ENCODE measurements at places on chromosomes 7 and 10.
A peak's percentile ranks its signal among the peaks of the same experiment; 100 is the strongest.

DNA sequence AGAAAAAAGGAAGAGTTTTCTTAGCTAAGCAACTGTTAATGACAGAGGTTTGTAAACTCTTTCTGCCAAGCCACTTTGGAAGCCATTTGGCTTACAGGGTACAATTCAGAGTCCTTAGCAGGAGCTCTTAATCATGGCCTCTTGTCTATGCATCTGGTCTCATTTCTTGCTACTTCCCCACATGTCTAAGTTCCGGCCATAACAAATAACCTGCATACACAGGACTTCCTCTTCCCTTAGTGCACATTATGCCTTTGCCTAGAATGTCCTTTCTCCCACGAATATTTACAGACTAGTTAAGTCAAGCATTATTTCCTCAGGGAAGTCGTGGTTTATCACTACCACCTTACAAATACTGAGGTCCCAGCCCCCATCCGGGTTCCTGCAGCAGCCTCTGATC is 8.6 kb upstream of the UPF2 start:
- no peak for DNase-seq

DNA sequence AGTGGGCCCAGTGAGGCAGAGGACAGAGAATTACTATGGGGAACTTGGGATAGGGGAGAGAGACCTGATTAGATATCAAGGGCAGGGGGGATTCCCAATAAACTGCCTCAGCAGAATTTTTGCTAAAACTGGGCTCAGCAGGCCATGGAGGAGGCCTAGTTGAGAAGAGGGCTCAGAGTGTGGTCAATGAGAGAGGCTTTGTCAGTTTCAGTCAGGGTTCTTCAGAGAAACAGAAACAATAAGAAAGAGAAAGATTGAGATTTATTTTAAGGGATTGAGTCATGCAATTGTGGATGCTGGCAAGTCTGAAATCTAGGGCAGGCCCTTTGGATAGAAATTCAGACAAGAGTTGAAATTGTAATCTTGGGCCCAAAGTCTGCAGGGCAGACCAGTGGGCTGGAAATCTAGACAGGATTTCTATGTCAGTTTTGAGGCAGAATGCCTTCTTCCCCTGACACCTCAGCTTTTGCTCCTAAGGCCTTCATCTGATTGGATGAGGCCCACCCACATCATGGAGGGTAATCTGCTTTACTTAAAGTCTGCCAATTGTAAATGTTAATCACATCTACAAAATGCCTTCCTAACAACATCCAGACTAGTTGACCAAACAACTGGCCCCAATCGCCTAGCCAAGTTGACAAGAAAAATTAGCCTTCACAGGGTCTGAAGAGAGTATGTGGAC is 33.5 kb upstream of the CCSER2 start:
- DNase-seq: no peak

DNA sequence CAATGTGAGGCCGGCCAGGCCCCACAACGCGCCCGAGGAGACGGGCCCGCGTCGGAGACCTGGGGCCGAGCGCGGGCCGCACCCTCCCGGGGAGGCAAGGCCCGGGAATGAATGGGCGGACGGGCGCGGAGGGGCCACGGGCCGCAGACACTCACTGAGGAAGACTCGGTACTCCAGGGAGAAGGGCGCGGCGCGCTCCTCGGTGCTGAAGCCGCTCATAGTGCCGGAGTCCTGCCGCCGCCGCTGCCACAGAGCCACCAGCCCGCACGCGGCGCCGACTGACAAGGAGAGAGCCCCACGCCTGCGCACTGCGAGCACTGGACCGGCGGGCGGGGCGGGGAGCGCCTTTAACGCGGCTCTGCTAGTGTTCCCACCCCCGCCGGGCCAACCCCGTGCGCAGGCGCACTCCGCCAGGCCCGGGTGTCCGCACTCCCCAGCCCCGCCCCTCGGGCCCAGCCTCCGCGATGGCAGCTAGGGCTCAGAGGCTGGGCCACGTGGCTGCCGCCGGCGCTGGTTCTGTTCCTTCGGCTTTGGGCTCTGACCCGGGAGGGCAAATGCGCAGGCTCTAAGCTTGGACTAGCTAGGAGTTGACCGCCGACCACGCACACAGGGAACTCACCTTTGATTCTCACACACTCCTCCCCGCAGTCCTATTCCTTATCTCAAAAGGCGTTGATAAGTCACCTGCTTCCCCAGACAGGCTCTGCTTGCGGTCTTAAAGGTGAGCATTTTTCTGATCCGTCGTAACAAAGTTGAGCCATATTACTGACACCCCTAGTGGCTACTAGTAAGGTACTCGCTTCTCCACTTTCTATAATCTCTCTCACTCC is at the start of gene PPA1:
PPA1 (minus strand) TSS at position 321 of the 830 bp plus-strand sequence; CDS start at position 219, 102 bp downstream.
- DNase-seq: peak; percentile 97

DNA sequence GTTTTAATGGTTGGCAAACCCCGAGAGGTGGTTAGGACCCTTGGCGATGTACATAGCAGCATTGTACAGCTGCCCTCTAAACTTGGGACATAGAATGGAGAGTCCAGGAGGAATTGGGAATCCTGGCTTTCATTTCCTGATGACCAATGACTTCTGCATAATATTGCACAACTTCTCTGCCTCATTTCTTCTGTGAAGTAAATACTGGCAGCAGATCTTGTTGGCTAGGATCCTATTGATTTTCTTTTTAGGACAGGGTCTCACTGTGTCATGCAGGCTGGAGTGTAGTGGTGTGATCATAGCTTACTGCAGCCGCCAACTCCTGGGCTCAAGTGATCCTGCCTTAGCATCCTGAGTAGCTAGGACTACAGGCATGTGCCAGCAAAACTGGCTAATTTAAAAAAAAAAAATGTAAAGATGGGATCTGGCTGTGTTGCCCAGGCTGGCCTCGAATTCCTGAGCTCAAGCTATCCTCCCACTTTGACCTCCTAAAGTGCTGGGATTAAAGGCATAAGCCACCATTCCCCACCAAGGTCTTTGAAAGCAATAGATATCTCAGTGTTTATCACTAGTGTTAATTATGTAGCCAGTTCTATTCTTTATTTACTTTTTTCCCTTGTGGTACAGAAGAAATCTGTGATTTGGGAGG is 58.1 kb downstream of the PODXL start:
- no peak for DNase-seq

- DNase-seq: no peak
Observed at GRCh38 chr7:132991615-132992587, 90.0 kb downstream of the CHCHD3 start.

- no peak for DNase-seq
Observed at GRCh38 chr7:73827567-73828106, 3.2 kb upstream of the CLDN4 start.

DNA sequence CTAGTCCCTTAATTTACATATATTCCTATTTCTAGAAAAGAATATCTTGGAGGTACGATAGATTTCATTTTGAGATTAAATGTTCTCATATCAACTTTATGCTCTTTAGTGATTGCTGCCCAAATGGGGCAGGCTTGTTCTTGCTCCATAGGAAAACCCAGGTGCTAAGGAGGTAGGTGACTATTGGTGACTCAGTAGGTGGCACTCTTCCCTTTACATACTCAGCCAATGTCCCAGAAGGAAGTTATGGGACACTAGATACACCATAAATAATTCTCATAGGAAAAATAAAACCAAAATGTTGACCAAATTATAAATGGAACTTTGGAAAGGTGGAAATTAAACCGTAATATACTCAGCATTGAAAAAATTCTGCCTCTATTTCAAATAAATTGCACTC is 4.0 kb downstream of the SKAP2 start:
- no peak for DNase-seq

- peak; percentile 29 for DNase-seq
Observed at GRCh38 chr10:97791824-97792721, 20.3 kb upstream of the SFRP5 start.

GRCh38 chr7:116340943-116341907 is 130.9 kb downstream of the TES start:
- DNase-seq: no peak

DNA sequence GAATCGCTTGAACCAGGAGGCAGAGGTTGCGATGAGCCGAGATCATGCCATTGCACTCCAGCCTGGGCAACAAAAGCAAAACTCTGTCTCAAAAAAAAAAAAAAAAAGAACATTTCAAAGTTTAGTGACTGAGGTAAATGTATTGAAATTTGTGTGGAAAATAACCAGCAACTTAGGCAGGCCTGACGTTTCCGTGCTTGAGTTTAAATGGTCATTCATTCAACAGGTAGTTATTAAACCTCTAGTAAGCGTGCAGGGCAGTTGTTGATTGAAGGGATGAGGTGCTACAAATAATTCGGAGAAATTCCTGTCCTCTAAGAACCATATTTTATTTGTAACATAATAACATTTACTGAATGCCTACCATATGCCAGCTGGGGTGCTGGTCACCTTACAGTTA is 135.3 kb downstream of the PRKAG2 start:
- DNase-seq: no peak

- no peak for DNase-seq
Observed at GRCh38 chr10:78850644-78851435, 217.9 kb upstream of the ZMIZ1 start.

GRCh38 chr10:116866987-116867595 is 17.8 kb downstream of the ENO4 start:
- DNase-seq: no peak

DNA sequence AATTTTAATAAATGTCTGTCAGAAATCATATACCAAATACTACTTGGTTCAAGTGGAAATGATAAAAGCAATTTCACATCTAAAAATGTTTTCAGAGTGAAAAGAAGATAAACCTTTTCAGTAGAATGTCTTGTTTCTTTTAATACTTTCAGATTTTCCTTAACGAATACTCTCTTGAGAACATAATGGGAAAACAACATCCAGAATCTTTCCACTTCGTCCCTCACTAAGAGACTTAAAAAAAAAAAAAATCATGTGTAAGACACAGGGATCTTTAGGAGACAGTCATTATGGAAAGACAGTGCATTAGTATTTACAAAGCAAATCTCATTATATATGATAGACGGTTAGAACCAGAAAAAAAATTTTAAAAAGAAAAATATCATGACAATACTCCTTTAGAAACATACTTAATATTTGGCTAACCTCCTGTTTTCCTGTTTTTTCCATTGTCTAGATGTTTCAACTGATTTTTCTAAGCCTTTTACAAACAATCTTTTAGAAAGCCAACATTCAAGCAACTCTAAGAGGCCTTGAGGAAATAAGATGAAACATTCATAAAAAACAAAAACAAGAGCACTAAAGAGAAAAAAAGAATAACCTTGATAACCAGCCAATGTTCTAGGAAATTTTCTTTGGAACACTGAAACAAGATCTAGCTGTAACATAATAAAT is 339.9 kb upstream of the LRRN3 start:
- DNase-seq: no peak

- no peak for DNase-seq
Observed at GRCh38 chr10:86803156-86803555, 46.7 kb downstream of the BMPR1A start.

DNA sequence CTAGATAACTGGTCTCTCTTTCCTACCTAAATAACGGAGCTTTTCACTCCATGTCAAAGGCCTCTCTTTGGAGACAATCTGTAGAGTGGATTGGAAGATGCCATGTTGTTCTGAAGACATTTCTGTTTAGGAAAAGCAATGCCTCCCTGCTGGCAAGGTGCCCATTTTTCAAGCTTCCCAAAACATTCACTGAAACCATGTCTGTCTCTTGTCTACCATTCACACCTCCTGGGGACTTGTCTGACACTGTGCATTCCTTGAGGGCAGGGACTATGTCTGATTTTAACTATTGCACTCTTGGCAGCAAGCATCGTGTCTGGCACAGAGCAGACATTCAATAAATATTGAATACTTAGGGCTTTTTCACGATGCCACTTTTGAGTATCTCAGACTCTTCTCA is 528.9 kb upstream of the NRP1 start:
- DNase-seq: no peak

- no peak for DNase-seq
Observed at GRCh38 chr7:4352069-4352468, 330.0 kb upstream of the FOXK1 start.

- no peak for DNase-seq
Observed at GRCh38 chr7:2425749-2426148, 22.3 kb downstream of the CHST12 start.

GRCh38 chr10:122380703-122381102 is 6.2 kb downstream of the PLEKHA1 start:
- DNase-seq: no peak

All from anterior cingulate cortex (tissue), 58 donors.